NCI-H1930 (cell line): ENCODE measurements at places on chromosomes 1 and 21.

GRCh38 chr1:76939050-76939816, 72.0 kb downstream of the ST6GALNAC5 start:
- no peak for DNase-seq

- no peak for DNase-seq
Measured at GRCh38 chr1:84959294-84959693, 37.6 kb downstream of the MCOLN2 start.

GRCh38 chr1:63155437-63155836, 166.9 kb upstream of the FOXD3 start:
- no peak for DNase-seq

- no peak for DNase-seq
Measured at GRCh38 chr1:38614861-38615260, 244.7 kb downstream of the RRAGC start.

DNA sequence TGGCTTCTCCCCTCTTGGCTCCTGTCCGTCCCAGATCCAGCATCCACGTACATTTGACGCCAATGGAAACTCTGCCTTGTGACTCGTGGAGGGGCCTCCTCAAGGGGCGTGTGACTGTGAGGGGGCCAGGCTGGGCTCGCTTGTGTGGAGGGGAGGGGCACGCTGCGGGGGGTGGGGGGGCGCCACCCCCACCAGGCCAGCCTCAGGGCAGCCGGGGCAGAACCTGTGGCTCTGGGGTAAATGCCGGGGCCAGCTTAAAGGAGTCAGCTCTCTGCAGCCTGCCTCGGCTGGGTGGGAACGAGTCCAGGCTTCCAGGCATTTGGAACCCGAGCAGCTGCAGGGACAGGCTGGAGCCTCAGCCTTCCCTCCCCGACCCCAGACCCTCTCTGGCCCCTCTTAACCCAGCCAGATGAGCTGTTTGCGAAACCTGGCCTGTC, 94.1 kb downstream of the SIK1 start:
- no peak for DNase-seq

DNA sequence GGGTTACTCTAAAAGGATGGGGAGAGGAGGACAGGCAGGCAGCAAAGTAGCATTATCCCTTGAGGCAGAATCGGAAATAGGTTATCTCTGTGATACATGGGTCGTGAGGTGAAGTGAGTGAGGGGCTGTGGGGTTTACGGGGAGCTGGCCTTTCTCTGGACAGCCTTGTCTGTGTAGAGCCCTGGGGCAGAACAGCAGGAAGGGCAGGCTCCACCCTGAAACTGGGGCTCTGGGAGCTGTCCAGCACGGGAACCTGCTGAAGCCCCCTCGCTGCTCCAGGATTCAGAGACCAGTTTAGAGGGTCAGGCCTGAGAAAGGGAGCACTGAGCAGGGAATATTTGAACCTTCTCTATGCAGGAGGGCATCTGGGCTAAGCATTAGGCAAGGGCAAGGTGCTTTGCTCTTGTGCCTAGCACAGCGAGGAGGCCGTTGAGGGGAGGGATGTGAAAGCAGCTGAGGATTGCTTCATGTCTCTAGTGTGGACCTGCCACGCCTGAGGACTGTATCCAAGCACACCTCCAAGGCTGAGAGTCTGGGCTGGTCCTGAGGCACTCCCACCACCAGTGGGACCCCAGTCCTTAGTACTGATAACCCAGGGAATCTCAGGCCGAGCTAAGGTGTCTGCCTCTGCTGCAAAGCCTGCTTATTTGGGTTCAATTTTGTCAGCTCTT, 55.8 kb downstream of the NAV1 start:
- no peak for DNase-seq
